ENCODE measurements at places on chromosomes 6 and 20.
A peak's percentile ranks its signal among the peaks of the same experiment; 100 is the strongest.

GRCh38 chr6:22363714-22364239 lies 66.9 kb upstream of the PRL start:
- no peak for DNase-seq

DNA sequence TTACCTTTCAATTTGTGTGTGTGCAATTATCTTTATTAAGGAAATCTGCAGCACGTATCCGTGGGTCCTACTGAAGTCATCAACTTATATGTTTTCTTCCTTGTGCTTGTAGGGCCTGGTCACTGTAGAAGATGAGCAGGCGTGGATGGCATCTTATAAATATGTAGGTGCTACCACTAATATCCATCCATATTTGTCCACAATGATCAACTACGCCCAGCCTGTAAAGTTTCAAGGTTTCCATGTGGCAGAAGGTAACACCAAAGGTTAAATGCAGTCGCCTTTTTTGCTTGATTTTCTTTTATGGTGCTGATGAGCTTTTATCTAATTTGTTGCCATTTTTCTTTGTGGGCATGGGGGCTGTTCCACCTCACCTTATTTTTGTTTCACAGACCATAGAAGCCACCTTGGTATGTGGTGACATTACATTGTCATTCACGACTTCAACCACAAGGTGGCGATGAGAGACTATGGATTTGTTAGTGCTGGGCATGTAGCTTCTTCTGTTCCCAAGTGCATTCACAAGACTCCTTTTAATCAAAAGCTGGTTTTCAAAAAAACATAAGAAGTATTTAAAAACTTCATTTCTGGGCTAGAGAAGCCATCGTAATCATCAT lies 106.5 kb upstream of the LAMP5 start:
- peak; percentile 60 for DNase-seq

DNA sequence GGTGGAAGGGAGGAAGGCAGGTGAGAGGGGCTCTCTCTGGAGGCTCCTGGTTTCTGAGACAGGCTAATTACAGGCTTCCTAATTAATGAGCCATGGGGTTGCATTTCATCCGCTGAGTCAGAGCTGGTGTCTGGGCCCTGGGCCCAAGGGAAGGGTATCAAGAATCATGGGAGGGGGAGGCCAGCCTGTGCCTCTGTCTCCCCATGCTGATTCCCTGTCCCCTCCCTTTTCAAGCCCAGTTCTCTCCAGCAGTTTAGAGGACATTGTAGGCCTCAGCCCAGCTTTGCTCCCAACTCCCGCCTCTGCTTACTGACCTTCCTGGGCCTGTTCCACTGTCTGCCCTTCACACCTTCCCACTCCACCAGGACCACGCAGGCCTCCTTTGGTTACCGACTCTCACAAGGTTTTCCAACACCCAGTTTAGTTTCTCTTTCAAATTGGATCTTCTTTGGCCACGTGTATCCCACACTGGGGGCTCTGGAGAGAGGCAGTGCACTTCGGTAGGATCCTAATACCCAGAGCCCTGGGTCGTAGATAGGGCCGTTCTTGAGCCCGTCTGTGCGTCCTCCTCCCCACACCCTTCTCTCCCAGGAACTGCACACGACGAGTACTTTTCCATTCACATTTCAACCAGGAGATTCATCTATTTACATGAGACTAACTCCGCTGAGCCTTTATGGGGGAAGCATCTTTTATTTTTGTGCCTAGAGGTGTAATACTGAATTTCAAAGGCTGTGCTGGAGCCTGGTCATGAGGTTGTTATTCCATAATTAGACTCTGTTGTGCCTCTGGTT lies 18.2 kb upstream of the AVP start:
- DNase-seq = no peak

GRCh38 chr6:15131651-15132061 lies 114.2 kb upstream of the JARID2 start:
- no peak for DNase-seq

DNA sequence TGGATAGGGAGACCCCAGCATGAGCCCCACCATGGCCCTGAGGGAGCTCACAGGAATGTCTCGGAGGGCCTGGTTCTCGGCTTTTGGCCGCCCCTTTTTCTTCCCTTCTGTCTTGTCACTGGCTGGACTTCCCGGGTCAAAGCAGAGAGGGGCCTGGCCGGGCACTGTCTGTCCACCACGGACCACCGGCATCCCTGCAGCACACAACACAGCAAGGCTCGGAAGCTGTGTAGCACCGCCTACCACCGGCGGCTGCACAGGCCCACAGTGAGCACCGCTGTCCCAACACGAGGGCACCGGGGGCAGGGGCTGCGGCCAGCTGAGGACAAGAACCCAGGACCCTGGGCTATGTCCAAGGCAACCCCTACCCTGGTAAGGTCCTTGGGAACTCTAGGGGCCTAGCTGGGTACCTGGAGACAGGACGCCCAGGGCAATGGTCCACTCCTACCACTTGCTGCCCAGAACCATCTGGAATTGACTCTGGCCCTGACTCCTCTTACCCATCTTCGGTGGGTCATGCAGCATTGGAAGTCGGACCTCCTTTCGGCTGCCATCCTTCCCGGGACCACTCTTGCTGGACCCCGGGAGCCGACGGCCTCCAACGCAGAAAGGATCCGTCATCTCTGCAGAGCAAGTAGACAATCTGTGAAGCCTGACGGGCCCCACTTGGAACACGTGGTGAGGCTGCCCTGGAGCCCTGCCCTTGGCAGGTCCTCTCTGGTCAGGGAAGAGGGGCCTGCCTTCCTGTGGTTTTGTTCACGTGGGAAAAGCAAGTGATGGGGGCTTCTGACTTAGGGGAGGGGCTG lies 2.2 kb downstream of the ZNF512B start:
- no peak for DNase-seq

DNA sequence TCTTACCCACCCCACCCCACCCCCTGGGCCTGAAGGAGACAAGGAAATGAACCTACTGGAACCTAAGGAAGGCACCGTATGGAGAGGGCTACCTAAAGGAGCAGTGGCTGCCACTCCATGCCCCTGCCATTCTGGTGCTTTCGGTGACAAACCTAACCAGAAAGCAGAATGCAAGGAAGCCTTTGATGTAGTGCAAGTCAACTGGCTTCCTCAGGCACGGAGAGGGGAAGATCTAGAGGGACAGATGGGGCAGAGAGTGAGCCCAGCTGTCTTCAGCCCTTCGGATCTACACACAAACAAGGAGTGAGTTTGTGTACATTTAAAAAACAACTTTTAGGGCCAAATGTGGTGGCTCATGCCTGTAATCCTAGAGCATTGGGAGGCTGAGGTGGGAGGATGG lies 39.5 kb downstream of the PPP1R16B start:
- no peak for DNase-seq
